ENCODE measurements at places on chromosomes 16 and 17.

GRCh38 chr16:50534556-50534955 lies 13.6 kb upstream of the NKD1 start:
- no peak for DNase-seq

- DNase-seq: no peak
These were observed 403.5 kb upstream of the HSBP1 start for GRCh38 chr16:83404261-83404660.

GRCh38 chr16:9412915-9413264 lies 321.4 kb downstream of the HAPSTR1 start:
- no peak for DNase-seq

DNA sequence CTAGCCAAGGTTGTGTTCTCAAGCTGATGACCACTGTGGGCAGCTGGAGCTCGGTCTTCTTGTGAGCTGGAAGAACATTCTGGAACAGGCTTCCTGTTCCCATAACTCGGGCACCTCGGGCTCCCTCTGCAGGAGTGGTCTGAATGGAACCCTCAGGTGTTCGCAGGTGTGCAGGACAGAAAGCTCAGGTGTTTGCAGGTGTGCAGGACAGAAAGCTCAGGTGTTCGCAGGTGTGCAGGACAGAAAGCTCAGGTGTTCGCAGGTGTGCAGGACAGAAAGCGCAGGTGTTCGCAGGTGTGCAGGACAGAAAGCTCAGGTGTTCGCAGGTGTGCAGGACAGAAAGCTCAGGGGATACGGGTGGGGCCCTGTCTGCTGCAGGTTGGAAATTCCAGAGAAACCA lies 109.0 kb upstream of the CACNG5 start:
- no peak for DNase-seq

DNA sequence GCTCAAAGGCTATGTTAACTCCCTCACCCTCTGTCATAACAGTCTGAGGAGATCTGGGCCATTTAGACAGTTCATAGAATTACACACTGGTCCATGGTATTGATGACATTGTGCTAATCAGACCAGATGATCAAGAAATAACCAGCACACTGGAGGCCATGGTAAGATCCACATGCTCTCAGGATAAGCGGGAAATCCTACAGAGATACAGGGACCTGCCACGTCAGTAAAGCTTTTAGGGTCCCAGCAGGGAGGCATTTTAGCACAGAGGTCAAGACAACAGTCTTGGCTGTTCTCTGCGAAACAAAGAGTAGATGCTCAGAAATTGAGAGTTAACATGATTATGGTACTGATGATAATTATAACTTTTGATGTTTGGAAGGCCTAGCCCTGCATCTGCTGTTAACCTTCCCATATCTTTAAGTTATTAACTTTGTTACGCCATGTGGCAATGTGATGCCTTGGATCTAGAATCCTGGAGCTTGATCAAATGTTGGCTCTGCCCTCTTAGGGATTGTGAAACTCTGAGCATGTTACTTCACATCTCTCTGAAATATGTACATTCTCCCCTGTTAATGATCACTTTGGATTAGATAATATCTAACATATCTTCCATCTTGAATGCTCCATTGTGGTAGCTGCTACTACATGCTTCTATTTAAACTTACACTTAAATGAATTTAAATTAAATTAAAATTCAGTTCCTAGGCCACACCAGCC lies 172.0 kb upstream of the SOX9 start:
- no peak for DNase-seq

GRCh38 chr17:80477647-80478478 lies 1.5 kb upstream of the NPTX1 start:
- no peak for DNase-seq

GRCh38 chr17:77769762-77770161 lies 188.7 kb upstream of the TNRC6C start:
- DNase-seq: no peak

- DNase-seq: no peak
These were observed 226.4 kb upstream of the GOT2 start for GRCh38 chr16:58960484-58960883.

DNA sequence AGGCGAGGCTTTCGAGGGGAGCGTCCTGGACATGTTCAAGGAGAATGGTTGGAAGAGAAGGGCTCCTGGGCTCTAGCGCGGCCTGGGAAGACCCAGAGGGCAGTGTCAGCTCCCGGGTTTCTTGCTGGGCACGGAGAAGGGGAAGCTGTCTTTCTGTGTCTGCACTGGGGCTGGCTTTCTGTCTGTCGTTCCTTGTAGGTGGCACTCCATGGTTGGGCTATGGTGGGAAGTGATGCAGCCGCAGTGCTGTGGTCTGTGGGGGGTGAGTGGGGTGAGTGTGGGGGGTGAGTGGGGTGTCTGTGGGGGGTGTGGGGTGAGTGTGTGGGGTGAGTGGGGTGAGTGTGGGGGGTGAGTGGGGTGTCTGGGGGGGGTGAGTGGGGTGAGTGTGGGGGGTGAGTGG lies 13.7 kb downstream of the RNF213 start:
- DNase-seq: no peak

- DNase-seq: no peak
These were observed 8.1 kb downstream of the CES4A start for GRCh38 chr16:66996324-66996982.

- DNase-seq: no peak
These were observed 295.3 kb downstream of the MAP2K4 start for GRCh38 chr17:12316021-12316420.

- DNase-seq: no peak
These were observed 224.5 kb upstream of the PSMD7 start for GRCh38 chr16:74071996-74072535.

DNA sequence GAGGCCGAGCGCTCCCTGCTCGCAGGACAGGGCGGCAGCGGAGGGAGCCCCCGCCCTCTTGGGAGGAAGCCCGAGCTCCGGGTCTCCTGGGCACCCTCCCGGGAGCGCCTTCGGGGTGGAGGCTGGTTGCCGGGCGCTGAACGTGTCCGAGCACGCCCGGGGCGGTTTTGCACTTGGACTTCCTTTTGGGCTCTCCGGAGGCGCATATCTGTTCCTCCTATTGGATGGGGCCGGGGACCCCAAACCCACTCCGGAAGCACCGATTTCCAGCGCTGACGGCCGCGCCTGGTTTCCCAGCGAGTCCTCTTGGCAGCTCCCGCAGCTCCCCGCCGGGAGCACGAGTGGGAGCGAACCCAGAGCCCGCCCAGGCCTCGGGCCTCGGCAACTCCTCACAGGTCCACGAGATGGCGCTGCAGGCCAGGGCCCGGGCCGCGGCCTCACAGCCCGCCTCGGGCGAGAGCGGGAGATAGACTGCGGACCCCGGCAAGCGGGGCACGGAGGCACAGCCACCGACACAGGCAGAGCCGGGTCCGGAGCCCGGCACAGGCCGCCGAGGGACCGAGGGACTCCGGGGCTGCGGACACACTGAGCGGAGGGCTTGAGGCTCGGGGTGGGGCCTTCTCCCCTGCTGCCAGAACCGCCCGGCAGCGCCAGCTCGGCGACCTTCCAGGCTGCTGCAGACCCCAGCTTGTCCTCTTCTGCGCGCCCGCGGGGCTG lies 12.7 kb downstream of the TBX2 start:
- DNase-seq: no peak

DNA sequence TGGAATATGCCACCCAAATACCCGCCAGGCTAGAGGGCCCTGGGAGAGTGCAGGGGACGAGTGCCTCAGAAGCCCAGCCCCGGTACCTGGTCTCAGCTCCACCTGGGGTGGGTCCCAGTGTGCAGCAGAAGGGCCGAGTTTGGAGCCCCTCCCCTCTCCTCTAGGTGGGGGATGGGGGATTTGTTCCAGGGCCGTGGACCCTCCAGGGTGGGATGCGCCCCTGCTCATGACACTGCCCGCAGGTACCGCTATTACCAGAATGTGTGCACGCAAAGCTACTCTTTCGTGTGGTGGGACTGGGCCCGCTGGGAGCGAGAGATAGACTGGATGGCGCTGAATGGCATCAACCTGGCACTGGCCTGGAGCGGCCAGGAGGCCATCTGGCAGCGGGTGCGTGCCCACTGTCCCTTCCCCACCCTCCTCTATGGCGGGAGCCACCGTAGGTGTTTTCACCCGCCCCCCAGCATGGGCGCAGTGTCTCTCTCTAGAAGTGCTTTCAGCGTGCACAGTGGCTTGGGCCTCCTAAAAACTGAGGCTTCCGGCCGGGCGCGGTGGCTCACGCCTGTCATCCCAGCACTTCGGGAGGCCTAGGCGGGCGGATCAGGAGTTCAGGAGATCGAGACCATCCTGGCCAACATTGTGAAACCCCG lies 1.2 kb downstream of the NAGLU start:
- DNase-seq: no peak

- no peak for DNase-seq
These were observed 5.0 kb downstream of the ENGASE start for GRCh38 chr17:79079421-79080200.

GRCh38 chr16:19842426-19843157 lies 42.1 kb downstream of the GPRC5B start:
- no peak for DNase-seq

DNA sequence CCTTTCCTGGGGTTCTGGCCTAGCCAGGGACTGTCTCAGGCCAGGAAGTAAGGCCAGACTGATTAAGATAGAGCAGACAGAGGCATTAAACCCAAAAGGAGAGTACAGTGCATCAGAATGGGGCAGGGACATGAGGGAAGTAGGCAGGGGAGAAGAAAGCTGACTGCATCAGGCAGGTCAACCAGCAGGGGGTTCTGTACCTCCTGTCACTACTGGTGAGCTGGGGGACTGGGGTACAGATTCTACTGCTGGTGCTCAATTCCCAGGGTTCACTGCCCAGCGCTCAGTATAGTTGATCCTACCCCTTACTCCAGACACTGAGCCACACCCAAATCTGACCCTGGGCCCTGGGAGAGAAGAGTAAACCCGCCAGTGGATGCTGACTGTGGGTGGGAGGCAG lies 12.9 kb upstream of the MTMR4 start:
- no peak for DNase-seq

DNA sequence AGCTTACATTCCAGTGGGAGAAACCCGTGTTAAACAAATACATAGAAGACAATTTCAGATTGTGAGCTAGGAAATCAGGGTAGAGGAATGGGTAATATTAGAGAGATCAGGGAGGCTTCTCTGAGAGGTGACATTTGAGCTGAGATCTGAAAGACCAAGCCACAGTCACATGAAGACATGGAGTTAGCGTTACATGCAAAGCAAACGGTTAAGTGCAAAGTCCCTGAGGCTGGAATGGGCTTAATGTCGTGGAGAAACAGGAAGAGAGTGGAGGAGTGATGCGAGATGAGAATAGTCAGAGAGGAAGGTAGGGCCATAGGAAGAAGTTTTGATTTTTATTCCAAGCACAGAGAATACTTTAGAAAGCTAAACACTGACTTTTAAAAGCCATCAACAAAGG lies 246.1 kb downstream of the IRX3 start:
- DNase-seq: no peak

DNA sequence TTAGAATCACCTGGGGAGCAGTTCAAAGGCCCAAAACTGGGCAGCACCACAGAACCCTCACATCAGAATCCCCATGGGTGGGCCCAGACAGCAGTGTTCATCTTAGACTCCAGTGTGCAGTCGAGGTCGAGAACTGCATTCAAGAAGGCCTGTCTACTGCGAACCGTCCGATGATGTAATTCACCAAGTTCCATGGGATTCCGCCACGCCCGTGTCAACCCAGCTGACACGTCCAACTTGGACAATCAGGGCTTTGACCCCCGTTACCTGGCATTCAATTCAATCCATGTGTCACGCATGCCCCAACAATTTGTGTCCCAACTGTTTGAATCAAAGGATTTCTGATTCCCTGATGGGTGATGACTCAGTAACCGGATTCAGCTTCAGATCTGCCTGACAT lies 9.2 kb downstream of the HSBP1 start:
- DNase-seq: no peak

DNA sequence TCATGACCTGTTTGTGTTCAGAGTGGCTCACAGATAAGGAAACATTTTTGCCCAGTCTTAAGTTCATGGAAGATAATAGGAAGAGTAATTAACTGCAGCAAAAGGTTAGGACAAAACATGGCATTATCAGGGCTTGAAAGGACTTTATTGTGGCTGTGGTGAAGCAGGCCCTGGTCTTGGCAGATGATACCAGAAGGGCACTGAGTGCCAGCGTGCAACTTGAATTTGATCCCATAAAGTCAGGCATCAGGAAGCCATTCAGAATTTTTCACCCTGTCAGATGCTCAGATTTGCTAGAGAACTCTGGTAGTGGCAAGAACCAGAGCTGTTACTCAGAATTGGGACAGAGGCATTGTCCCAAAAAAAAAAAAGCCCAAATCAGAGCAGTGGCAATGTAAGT lies 11.2 kb upstream of the COG7 start:
- no peak for DNase-seq

DNA sequence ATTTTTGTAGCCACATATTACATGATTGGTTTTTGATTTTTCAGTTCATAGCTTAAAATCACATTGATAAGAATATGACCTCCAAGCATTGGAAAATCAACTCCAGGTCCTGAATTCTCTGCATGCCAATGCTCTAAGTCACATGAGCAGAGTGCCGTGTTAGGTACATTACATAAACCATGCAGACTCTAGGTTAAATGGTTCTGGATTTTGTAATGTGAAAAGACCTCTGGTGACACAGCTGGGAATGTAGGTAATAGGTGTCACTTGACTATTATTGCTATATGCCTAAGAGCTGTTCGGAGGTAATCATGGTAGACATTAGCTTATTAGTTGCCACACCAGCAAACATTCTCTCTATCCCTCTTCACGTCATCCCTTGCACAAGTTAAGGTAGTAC lies 231.1 kb upstream of the SALL1 start:
- DNase-seq: no peak

DNA sequence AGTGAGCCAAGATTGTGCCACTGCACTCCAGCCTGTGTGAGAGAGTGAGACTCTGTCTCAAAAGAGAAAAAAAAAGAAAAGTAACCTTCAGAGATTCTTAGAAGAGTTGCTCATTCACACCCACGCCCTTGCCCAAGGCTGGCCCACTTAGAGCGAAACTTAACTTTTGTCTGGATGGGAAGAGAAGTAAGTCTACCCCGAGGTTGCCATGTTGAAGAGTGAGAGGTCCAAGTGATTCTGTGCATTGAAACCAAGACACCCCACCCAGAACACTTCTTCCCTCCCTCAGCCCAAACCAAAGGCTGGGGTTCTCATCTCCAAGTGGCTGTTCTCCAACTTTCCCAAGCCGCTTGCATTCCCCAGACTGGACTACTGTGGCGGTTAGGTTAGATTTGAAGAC lies 2.4 kb upstream of the CISD3 start:
- no peak for DNase-seq

DNA sequence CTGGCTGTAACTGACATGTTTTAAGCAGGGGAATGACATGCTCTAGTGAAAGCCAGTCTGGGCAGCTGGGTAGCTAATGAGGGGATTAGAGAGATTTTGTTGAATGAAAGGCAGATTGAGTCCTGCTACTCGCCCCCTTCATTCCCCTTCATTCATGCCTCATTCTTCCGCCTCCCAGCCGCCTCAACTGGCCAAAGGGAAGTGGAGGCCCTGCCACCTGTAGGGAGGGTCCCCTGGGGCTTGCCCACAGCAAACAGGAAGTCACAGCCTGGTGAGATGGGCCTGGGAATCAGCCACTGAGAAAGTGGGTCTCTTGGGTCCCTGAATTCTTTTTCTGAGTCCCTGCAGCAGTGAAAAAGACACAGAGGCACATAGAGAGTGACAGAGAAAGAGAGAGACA lies 1.1 kb upstream of the CD19 start:
- DNase-seq: no peak

Data from SHP77 treated with DMSO at 0.1 percent for 48 hours (cell line).